ENCODE measurements at places on chromosomes 12 and 14.

DNA sequence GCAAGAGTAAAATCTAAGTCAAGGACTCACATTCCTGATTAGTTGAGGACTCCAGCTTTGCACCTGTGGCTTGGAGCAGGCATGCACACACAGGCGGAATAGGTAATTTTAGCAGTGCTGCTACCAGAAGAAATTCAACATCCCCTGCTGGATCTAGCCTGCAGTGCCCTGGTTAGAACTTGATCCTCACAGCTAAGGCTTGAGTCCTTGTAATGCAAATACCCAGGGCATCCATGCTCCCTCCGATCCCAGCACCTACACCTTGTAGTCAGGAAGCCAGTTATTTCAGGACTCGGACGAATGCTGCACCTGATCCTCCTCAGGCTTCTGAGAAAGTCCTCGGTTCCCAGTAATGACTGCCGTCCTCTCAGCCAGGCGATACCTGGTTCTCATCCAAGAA, 309.0 kb upstream of the AMIGO2 start:
- DNase-seq: no peak

DNA sequence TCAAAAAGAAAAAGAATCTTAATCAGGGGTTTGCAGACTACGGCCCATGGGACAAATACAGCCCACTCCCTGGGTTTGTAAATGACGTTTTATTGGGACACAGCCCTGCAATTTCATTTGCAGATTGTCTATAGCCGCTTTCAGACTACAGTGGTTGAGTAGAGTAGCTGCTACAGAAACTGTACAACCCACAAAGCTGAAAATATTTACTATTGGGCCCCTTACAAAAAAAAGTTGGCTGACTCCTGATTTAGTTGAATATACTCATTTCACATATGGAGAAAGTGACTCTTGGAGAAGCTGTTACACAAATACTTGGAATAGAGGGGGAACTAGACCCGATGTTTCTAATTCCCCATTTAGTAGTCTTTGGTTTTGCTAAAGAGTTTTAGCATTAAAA, 162.5 kb upstream of the NOS1 start:
- DNase-seq: no peak

DNA sequence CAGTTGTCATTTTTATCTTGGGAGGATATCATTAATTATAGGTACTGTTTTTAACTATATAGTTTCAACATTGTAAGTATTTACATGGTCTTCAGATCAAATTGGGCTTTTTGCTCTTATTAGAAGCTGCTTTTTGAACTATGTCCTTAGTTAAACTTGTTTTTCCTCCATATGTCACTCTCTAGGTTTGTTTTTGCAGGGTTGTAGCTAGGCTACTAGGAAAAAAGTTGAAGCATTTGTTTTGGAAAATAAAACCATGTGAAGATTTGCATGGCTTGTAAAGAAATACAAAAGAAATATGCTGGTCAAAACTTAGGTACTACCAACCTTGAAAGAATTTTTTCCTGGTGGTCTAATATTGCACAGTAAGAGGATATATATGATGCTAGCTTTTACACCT, 3.4 kb downstream of the ARID2 start:
- DNase-seq: no peak

DNA sequence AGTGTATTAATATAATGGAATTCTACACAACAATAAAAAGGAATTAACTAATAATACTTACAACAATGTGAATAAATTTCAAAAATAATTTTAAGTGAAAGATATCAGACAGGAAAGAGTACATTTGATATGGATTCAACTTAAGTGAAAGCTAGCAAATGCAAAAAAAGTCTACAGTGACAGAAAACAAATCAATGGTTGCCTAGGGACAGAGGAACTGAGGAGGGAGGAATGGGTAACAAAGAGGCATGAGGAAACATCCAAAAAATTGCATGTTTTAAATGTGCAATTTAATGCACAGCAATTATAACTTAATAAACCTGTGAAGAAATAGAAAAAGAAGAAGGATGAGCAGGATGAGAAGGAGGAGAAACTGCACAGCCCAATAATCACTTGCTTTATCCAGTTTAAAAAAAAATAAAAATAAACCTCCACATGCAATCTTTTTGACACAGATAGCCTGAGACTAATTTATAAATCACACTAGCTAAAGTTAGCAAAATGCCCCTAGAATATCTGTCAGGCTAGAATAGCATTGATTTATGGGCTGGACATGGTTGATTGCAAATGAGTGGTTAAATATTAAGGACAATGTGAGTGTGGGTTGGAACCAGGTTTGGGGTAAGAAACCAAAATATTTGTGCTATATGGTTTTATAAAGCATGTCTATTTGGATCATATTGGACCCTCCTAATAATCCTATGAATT, 1089.1 kb downstream of the TRHDE start:
- no peak for DNase-seq

DNA sequence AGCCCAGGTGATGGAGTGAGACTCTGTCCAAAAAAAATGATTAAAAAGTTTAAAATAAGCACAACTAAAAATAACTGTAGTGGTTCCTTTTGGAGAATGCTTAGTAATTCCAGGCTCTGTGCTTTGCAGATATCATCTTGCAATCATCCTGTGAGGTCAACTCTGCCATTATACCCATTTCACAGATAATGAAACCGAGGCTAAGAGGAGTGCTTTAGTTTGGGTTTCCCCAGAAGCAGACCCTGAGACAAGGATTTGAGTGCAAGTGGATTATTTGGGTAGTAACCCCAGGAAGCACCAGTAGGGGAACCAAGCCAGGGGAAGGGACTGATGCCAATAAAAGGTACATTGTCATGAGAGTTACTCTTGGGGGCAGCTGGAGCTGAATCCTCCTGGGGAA, 44.7 kb downstream of the RIN3 start:
- DNase-seq: no peak

- DNase-seq: no peak
Observed at GRCh38 chr14:74683406-74683805, 29.5 kb downstream of the AREL1 start.

DNA sequence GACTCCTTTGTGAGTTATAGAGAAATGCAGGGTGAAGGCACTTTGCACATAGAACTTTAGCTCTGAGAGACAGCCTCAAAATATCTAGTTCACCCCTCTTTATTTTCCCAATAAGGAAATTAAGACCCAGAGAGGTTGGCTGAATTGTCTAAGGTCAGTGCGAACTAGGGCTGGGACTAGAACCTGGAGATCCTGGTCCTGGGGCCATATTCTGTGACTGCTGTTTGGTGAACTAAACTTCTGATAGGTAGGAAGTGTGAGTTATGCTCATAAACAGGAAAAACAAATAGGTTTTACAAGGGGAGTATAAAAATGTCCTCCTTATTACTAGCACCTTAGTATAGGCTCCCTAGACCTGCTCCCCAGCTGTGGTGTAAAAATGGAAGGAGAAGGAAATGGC, 53.9 kb downstream of the DAD1 start:
- no peak for DNase-seq

All from stimulated activated CD8-positive, alpha-beta memory T cell treated with anti-CD3 and anti-CD28 coated beads, Interleukin-7, amount 100 ng/mL, for 1 hour (primary cell).